ENCODE measurements at places on chromosomes 5 and 9.

- no peak for DNase-seq
Measured at GRCh38 chr9:880725-881124, 39.2 kb downstream of the DMRT1 start.

GRCh38 chr9:121601194-121601593 lies 50.2 kb upstream of the DAB2IP start:
- DNase-seq: no peak

GRCh38 chr5:32505756-32506155 lies 61.2 kb upstream of the ZFR start:
- DNase-seq: no peak

DNA sequence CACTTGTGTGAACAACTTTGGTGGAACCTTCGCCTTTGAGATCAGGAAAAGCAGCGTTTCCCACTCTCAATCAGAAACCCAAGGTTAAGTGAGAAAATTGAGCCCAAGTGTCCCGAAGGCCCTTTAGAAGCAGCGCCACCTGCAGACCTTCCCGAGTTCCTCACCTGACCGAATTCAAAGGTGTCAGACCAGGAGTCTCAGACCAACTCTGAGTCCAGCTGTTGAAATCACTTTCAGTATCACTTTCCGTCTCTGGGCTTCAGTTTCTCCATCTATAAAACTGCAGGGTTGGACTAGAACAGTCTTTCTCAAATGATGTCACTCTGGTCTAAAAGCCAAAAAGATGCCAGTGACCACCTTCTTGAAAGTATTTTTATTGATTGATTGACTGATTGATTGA lies 31.7 kb upstream of the GRHPR start:
- no peak for DNase-seq

DNA sequence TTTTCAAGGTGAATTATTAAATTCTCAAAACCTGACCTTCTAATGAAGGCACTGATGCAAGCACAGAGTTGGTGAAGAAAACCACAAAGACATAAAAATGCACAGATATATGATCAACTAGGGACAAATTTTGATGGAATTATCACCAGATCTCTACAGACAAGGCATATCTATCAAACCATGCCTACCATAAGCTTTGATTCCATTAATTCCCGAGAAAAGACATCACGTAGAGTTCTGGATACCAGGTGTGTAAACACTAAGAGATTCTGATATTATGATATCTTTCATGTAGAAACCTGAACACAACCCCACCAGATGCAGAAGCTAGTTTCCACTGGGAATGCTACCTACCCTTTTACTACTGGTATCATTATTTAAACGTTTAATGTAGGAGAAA lies 140.6 kb downstream of the SLF1 start:
- DNase-seq: no peak

GRCh38 chr9:130936285-130937117 lies 2.5 kb downstream of the FIBCD1 start:
- peak; percentile 54 for DNase-seq

DNA sequence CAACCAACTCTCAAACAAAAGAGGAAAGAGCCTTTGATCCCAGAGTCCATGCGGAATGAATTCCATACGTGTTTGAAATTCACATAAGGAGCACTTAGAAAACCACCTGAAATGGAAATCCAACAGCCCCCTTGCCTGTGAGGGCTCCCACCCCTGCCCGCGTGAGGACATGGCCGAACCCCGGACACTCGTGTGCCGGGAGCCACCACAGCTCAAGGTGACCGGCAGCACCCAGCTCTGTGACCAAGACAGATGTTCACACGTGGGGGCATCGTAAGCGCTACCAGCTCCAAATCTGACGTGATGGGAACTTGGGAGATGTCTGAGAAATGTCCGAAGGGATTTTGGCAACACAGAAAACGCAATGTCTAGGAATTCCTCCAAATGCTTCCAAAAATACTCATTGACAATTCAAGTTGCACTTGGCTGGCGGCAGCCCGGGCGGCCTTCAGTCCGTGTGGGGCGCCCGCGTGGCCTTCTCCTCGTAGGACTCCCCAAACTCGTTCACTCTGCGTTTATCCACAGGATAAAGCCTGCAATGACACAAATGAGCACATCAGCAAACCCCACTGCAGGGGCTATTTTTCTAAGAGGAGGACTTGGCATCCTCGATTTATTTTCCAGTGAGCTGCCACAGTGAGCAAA lies 23.2 kb upstream of the TERT start:
- DNase-seq: no peak

DNA sequence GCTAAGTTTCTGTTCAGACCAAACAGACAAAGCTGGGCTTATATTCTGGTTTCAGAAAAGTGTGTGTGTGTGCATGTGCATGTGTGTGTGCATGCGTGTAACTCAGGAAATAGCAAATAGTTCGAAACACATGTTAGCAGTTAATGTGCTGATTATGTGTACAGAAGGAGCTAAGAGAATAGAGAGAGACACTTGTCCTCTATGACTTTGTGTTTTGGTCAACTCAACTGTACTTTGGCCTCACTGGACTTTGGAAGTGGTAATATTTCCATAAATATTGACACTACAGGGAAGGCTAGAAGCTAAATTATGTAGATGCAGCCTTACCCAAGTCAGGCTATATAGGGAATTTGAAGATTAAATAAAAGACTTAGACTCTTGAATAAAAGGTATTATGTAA lies 155.5 kb downstream of the RAB3C start:
- DNase-seq: no peak

DNA sequence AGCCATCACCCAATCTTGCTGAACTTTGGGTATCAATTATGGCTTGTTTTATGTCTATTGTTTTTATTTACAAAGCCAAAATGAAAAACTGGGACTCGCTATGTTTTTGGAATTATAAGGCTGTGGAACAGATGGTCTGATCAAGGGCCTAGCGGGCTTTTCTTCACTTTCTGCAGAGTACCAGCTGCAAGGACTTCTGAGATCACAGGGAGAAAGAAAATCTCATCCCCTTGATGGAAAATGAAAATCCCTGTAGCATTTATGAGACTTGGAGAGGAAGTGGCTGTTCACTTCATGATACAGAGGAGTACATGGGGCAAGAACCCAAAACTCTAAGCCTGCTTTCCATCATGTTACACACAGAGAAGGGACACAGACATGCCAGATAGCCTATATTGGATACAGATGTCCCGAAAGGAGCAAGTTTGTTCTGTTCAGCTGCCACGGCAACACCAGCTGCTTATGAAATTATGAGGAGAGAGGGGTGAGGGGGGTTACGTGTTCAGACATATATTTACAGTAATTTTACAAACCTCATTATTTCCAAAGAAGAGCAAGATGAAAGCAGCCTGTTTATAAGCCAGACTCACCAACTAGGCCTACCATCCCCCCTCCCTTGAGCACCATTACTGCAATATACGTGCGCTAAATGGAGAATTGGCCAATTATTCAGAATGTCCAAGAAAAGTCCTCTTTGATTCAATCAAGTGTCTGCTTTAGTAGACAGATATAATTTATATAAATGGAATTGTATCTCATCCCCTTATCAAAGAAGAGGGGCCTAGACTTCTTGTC lies 220.0 kb downstream of the MARCHF11 start:
- peak; percentile 82 for DNase-seq

- no peak for DNase-seq
Measured at GRCh38 chr9:122164286-122164685, 4.6 kb downstream of the MORN5 start.

DNA sequence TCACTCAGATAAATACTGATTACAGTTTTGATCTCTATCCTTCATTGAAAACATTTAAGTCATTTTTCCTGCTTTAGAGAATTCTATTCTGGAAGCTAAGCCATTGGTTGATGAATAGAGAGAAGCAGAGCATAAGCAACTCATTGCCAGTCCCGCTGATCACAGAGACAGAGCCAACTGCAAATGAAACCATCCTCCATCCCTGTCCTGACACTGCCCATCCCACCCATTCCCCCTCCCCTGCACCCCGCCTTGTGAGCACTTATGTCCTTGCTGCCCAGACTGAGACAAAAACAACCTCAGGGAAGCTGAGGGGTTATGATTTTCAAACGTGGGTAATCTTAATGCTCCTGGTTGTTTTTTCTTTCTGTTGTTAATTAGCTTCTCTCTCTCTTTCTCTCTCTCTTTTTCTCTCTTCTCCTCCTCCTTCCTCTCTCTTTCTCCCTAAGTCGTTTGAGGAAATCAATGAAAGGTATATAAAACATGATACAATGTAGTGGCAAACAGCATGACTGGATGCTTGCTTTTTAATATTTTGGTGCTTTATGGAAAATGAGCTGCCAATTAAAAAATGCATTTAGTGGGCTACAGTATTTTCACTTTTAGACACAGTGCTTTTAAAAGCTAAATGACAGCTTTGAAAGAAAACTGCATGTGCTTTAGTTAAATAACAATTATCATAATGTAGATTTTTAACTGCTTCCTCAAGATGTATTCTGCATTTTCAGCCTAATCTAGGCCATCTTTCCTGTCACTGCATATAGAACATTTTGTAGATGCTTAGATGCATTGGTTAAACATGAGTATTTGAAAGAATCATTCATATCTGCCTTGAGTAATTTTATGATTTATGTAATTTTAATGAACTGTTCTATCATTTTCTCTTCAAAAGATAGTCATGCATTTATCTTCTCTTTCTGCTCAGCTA lies 57.3 kb downstream of the CMYA5 start:
- DNase-seq: no peak

GRCh38 chr9:21077781-21078180 lies at the start of gene IFNB1:
IFNB1 (minus strand) TSS chr9:21077942; CDS start chr9:21077869, 73 bp downstream.
- DNase-seq: no peak

DNA sequence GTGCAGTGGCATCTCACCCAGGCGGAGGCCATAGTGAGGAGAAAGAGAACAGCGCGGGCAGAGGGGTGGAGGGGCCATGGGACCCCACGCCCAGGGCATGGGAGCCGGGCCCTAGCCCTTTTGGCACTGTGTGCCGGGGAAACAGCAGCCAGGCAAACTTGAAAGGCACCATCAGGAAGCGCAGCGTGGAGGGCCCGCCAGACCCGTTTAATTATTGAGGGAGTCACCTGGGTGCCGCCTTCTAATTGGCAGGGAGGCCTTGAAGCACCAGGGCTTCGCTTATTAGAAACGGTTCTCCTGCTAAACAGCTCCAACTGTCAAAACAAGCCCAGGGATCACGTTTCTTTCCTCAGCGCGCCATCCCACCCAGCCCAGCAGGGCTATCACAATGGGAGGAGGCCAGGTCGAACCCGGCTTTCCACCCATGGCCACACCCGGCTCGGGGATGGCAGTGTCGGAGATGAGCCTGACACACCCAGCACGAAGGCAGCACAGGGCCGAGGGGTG lies 104.6 kb upstream of the SARDH start:
- peak; percentile 73 for DNase-seq

DNA sequence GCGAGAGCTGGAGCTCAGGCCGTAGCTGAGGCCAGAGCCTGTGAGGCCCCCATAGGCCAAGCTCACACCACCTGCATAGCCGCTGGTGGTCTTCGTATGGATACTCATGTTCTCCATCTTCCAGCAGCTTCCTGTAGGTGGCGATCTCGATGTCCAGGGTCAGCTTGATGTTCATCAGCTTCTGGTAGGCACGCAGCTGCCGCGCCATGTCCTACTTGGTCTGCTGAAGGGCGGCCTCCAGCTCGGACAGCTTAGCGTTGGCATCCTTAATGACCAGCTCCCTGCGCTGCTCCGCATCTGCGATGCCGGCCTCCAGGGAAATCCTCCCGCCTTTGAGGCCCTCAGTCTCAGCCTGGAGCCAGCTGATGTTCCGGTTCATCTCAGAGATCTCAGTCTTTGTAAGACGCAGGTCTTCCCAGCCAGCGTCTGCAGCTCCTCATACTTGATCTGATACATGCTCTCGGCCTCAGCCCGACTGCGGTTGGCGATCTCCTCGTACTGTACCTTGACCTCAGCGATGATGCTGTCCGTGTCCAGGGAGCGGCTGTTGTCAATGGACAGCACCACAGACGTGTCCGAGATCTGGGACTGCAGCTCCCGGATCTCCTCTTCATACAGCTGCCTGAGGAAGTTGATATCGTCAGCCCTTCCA lies 172.1 kb downstream of the PPP2R2B start:
- no peak for DNase-seq

DNA sequence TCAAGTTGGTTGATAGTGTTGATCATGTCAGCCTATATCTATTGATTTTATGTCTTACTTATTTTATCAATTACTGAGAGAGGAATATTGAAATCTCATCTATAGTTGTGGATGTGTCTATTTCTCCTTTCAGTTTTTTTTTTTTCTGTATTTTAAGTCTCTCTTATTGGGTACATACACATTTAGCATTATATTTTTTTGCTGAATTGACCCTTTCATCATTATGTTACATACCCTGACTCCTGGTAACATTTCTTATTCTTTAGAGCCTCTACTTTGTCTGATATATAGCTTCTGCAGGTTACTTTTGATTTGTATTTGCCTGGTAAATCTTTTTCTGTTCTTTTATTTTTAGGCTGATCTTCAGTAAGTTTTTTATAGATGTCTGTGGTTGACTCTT lies 179.5 kb downstream of the GDNF start:
- DNase-seq: no peak

DNA sequence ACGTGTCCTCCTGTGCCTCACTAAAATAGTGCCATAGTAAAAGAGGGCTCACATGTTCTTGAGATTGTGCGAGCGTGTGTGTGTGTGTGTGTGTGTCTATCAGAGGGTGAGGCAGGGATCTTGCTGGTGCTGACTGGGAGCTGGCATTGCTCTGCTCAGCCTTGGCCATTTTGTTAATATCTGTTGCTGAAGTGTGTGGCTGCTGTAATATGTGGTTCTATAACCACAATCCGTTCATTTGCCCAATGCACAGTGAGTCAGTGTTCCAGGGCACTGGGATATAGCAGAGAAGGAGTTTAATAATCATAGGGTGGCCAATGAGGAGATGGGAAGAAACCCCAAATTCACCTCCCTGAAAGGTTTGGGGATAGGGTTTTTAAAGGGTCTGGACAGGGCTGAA lies 61.3 kb downstream of the RASGRF2 start:
- no peak for DNase-seq

- no peak for DNase-seq
Measured at GRCh38 chr5:149262315-149262714, 9.3 kb upstream of the AFAP1L1 start.

- DNase-seq: peak; percentile 51
Measured at GRCh38 chr9:127503947-127504886, 52.9 kb downstream of the LRSAM1 start.

DNA sequence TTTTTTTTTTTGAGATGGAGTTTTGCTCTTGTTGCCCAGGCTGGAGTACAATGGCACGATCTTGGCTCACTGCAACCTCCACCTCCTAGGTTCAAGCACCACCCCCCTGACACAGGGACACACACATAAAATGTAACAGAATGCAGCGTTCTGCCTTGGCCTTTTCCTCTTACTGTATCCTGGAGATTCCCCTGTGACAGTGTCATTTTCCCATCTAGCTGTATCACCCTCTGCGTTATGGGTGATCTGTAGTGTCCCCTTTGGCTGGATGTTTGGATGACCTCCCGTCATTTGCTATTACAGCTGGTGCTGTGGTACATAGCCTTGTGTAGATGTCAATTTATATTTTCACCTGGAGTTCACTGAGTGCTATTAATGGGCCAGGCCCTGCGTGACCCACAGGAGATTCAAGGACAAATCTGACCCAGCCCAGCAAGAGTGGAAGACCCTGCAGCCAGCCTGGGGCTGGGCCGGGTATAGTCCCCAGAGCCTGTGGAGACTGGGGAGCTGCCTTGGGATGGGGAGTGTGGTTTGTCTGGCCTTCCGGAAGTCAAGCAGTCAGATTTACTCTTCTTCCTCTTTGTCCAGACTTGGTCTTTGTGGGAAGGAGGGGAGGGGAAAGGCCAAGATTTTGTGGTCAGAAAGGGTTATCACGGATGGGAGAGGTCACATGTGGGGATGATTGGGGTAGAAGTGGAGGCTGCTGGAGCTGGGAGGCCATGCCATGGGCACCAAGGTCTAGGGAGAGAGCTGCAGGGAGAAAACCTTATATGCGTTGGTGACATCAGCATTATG lies 43.6 kb downstream of the ERGIC1 start:
- DNase-seq: no peak

Measured in NCI-H1694 (cell line).